ENCODE measurements at places on chromosomes 11 and 22.

DNA sequence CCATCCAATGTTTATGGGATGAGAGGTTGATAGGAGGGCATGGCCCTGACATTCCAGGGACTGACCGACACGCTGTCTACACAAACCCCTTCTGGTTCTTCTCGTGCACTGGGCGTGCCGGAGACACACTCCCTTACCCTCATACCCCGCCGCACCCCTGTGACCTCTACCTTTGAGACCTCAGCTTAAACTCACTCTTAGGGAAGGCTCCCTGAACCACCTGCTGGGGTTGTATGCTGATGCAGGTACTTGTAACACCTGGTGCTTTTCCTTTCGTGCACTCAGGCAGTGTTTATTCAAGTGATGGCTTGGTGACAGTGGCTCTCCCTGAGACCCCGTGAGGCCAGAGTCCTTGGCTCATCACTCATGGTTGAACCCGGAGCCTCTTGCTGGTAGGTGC lies 12.0 kb downstream of the PPARA start:
- no peak for DNase-seq

- no peak for DNase-seq
Observed at GRCh38 chr11:104320097-104320496, 156.2 kb upstream of the PDGFD start.

- no peak for DNase-seq
Observed at GRCh38 chr11:114039551-114039950, 20.0 kb upstream of the ZBTB16 start.

- DNase-seq = no peak
Observed at GRCh38 chr11:116352881-116353280, 419.9 kb downstream of the BUD13 start.

GRCh38 chr11:78427615-78428265 lies 10.1 kb upstream of the GAB2 start:
- DNase-seq = no peak

GRCh38 chr11:130216591-130217132 lies 57.1 kb downstream of the ST14 start:
- DNase-seq = no peak

DNA sequence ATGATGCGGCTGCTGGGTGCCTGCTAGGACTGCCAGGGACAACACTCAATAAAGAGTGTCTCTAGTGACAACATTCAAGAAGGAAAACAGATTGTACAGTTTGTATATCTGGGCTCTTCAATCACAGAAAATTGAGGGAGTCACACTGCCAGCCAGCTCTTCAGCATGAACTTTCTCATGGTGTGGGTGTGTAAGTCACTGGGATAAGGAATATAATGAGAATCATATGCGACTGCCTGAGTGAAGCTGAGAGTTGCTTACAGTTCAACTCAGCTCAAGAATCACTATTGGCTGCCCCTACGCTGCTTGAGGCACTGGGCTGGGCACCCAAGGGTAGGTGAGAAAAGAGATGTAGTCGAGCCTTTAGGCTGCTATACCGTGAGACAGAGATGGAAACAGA lies 328.1 kb upstream of the PITPNB start:
- no peak for DNase-seq
